ENCODE measurements at places on chromosomes 3 and 15. TPM values are rescaled to one million over a fixed set of nuclear protein-coding genes. Genes with fewer than 3 reads are reported as not detected.

The ZNF860 gene
- 1.0 TPM for total RNA-seq

The DTX3L gene
- total RNA-seq = 56.0 TPM

The TLR9 gene
- 0.89 TPM for total RNA-seq

The FOXB1 gene
- not detected for total RNA-seq

The EXD1 gene
- total RNA-seq = not detected

The CDHR4 gene
- total RNA-seq = not detected

The GOLGA8S gene
- 0.07 TPM for total RNA-seq

Measured in mucosa of descending colon (tissue), 3 donors.